ENCODE measurements at places on chromosomes 6 and 20.
A peak's percentile ranks its signal among the peaks of the same experiment; 100 is the strongest.

- DNase-seq = no peak
These were observed 569 bp downstream of the TCEA2 start for GRCh38 chr20:64063389-64064144.

GRCh38 chr6:23343610-23344306 lies 774.4 kb downstream of the HDGFL1 start:
- no peak for DNase-seq

- peak; percentile 80 for DNase-seq
These were observed at the start of gene HRH3 for GRCh38 chr20:62219992-62220665. HRH3 (minus strand) TSS chr20:62220278; CDS start chr20:62219970, 308 bp downstream.

DNA sequence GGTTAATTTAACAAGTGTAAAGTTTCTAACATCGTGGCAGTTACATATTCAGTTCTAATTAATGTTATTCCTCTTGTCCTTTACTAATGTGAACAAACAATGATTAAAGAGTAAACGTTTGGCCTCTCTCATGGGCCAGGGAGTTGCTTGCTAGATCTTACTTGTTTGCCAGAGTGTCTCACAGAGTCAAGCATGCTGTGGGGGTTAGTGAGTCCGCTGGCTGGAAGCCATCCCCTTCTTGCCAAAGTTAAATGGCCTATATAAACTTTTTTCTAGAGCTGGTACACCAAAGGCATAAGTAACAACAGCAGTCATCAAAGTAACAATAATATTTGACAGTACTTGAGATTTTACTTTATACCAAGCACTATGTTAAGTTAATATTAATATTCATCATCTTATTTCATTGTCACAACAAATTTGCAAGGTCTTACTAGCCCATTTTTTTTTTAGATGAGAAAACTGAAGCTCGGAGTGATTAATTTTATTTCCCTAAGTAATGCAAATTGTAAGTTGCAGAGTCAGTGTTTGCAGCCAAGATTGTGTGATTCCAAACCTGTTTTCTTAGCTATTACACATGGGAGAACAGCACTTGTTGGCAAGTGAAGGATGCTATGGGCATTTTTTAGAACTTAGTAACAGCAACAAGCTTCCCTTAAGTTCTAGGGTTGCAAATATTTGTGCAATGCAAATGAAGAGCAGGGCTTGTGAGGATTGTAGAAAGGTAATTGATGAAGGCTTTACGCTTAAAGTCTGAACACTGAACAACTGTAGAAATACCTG lies 224.5 kb downstream of the RFPL4B start:
- DNase-seq = no peak

DNA sequence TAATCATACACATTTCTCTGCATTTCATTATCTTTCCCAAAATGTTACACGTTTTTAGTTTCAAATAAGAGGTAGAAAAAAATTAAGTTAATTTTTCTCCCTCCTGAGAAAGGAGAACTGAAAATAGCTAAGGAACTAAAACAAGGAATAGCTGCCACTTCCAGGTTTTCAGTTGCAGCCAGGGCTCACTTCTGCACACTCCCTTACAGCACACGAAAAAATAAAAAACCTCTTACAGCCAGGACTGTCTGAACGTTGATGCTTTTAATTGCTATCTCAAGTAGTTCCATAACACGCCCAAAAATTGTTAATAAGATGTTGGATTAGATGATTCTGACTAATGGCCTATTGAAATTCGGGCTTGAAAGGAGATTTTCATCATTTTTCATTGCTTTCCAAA lies 153.7 kb upstream of the THBS2 start:
- no peak for DNase-seq

DNA sequence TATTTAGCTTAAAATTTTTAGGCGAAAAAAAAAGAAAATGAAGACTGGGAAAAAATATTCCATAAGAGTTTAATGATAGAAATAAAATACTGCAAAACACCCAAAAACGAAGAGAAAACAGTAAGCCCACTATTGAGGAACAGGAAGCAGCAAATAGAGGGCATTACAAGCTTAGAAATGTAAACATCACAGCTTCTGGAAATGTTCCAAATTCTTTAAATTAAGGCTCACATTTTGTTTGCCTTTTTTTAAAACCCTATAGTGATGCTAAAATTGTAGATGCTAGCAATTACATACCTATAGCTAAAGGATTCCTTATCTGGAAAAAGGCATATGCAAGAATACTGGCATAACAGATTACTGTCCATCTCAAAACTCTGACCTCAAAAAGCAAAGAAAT lies 248.6 kb downstream of the KHDRBS2 start:
- no peak for DNase-seq

DNA sequence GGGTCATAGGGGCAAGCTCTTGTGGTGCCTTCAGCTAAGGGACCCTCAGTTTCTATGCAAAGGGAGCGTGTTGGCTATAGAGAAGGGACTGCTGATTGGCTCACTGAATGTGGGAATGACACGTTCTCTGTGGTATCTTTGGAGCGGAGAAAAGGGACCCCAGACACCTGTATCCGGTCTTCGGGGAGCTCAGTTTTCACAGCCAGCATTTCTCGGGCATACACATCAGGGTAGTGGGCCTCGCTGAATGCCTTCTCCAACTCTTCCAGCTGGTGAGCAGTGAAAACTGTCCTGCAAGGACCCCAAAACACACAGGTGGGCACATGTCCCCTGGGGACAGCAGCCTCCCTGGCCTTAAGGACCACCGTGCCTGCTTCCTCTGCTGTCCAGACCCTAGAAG lies 3.3 kb downstream of the VSX1 start:
- no peak for DNase-seq

DNA sequence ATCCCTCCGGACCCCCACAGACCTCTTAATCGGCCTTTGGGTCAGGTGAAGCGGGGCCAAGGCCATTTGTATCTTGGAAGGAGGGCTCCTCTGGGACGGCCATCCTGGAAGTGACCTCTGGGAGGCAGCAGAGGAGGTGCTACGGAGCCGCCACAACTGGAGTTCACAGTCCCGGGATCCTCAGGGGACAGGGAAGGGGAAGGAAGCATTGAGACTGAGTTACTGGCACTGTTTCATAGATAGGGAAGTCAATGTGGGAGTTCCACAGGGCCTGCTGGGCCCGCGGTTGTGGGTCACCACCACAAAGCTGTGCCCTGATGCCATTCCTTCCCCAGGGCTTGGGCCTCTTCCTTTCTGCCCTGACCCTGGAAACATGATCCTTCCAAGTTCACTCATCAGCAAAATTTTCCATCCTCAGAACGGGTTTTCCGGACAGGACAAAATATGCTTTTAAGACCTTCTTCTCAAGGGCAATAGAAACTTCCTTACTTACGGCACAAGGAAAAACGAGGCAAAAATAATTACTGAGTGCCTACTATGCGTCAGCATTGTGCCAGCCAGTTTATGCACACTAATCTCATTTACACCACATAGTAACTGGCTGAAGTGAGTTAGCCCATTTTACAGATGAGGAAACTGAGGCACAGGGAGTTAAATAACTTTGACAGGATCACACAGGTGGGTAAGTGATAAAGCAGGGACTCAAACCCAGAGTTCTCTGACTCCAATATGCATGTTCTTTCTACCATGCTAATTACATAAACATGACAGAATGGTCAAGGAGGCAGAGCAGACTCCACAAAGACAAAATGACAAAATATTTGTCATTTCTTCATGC lies 143.8 kb downstream of the UNC5CL start:
- DNase-seq = no peak

DNA sequence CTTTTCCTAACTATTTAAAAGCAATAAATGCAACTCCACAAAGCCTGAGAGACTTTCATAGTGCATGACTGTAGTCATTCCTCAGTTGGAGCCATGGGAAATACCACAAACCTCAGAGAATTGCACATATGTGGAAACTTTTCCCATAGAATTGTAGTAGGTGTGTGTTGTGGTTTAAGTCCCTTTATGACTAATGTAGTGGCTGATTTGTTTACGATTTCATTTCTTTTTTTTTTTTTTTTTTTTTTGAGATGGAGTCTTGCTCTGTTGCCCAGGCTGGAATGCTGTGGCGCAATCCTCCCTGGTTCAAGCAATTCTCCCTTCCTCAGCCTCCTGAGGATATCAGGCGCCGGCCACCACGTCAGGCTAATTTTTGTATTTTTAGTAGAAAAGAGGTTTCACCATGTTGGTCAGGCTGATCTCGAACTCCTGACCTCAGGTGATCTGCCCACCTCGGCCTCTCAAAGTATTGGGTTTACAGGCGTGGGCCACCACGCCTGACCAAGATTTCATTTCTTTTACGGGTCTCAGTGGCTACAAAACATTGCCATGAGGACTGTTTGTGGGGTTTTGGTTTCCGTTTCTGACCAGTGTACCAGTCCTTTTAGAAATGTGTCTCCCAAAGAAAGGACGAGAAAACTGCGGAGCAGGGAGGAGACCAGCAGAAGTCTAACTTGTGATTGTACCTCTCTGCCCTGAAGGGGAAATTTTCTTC lies 212.1 kb upstream of the MARCKS start:
- DNase-seq = no peak

DNA sequence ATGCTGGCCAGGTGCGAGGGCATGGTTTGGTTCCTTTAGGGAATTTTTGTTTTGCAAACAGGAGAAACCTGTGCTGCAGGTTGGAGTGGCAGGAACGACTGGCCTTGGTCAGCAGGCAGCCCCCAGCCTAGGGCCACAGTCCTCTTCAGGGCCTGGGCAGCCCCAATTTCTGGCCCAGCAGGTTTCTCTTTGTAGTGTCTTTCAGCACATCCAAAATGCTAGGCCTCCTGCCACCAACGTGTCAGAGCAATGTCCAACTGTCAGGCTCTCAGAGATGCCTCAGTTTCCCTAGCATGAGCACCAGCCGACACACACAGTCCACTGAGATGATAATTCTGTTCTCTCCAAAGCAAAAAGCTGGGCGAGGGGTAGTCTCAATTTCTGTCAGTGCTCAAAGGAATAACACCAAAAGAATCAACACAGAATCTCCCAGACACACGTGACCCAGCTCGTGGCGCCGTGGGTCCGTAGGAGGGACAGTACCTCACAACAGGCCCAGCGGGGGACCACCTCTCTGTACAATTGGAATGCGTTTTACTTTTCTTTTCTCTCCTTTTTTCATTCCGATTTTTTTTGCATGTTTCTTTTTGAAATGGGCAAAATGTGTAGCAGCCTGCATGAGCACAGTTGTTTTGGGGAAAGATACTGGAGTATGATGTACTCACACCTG lies 125.9 kb downstream of the TAF4 start:
- no peak for DNase-seq

DNA sequence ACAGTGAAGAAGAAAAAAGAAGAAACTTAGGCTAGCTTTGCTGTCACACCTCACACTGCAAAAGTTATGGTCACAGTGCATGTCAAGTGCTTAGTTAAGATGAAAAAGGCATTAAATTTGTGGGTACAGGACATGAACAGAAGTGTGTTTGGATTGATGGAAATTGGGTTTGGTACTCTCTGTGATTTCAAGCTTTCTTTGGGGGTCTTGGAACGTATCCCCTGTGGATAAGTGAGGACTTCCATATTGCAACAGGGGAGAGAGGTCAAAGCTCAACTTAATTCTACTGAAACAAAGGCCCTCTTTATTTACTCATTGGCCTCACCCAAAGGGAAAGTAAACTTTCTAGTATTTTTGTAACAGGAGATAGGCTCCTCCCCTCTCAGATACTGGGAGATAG lies 138.3 kb upstream of the FUT9 start:
- DNase-seq = no peak

DNA sequence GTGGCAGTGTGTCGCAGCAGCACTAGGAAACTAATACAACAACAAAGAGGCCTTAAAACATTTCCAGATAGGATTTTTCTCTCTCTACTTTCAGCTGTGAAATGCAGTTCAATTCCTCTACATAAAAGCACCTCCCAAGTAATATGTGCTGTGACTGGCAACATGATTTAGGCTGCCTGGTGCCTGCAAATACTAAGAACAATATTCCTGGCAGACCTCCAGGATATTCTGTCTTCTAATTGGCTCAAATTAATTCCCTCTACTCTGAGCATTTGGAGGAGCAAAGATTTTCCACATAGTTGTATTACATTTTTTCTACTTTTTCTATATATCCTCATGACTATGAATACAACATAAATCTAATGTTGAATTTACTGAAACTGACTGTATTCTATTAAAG lies 33.2 kb downstream of the SCGN start:
- DNase-seq = no peak

DNA sequence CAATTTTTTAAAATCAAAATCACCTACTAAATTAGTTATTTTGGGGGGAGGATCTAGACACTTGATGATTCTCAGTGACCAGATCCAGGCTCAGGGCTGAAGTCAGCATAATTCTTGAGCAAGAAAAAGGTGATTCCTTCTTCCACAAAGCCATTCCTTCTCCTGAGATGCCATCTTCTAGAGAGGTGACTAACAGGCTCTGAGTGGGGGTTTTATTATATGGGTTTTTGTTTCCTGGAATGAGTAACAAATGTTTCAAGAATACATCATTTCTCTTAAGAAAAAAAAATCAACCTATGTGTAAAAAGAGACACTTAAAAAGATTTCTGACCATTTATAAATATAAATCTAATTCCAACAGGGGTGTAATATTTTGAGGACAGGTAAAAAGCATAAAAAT lies 154.3 kb downstream of the NFATC2 start:
- no peak for DNase-seq
